ENCODE measurements at places on chromosomes 2 and 18.

DNA sequence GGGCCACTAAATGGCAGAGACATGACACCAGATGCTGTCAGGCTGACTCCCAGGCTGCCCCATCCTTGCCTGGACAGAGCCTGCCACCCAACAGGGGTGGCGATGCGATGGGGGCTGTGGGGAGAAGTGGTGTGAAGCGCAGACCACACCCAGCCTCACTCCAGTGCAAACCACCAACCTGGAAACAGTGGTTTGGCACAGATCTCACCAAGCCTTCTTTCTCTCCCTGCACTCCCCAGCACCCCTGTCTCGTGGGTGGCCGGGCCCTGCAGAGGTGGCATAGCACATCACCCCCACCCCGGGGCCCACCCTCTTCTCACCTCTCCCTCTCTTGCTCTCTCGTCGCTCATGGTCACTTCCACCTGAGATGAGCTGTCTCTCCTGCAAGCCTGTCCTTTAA lies 32.6 kb downstream of the CIB4 start:
- no peak for DNase-seq

DNA sequence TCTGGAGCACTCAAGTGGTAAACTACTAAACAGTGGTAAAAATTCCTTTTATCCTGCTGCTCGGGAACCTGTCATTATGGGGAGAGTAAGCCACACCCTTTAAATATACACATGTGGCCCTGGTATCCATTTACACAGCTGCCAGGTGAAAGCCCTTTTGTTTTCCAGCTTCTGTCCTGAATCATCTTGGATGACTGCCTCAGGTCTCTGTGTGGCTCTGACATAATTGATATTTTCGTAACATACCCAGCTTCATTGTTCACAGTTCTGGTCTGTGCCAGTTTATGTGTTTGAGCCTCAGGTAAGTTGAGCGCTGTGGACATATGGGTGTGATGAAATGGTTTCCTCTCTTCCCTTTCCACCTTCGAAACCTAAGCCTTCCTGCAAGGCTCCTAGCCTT lies 15.7 kb upstream of the TTC39C start:
- no peak for DNase-seq

GRCh38 chr2:196415384-196415783 lies 224.1 kb upstream of the CCDC150 start:
- no peak for DNase-seq

GRCh38 chr2:214377286-214377624 lies 33.6 kb upstream of the VWC2L start:
- no peak for DNase-seq

GRCh38 chr2:189050165-189050712 lies 76.1 kb downstream of the COL3A1 start:
- no peak for DNase-seq

GRCh38 chr18:26255695-26256622 lies 29.7 kb downstream of the TAF4B start:
- no peak for DNase-seq

- no peak for DNase-seq
These were observed 163.6 kb downstream of the NAPG start for GRCh38 chr18:10689236-10690034.

DNA sequence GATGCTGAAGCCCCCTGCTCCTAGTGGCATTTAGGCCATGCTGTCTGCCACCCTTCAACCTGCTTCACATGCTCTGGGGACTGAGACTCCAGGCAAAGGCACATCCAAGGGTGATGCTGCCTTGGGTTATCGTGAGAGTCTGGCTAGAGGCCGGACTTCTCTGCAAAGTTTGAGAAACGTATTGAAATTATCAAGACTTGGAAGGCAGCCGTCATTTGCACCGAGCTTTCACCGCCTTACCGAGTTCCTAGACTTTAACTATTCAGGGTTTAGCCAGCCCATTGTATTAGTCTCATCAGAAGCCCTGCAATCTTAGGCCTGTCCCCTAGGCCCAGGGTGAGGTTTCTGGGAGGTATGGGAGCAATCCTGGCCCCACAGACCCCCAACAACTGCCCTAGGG lies 34.0 kb downstream of the RDH14 start:
- DNase-seq: no peak

- DNase-seq: no peak
These were observed 24.6 kb upstream of the STK25 start for GRCh38 chr2:241532733-241533601.

DNA sequence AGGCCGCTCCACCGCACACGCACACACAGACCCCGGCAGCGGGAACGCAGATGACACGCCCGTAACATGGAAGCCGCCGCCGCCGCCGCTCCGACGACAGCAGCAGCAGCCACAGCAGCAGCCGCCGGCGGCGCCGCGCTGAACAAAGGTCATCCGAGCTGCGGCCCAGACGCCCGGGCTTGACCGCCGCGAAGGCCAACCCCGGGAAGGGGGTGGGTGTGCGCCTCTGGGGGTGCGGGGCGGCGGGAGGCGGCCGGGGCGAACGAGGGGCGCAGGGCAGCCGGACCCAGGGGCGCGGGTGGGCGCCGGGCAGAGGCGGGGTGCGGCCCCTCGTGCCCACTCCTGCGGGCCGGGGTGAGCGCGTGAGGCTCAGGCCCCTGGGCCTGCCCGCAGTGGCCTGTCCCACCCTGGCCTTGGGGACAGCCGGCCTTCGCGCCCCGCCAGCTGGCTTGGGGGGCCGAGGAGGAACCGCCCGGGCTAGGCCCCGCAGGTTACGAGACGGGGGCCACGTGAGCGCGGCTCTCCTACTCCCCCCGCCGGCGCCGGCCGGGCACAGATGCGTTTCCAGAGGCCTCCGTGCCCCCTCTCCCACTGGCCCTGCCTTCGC lies 1.0 kb upstream of the ZNF532 start:
- DNase-seq: peak; percentile 15

DNA sequence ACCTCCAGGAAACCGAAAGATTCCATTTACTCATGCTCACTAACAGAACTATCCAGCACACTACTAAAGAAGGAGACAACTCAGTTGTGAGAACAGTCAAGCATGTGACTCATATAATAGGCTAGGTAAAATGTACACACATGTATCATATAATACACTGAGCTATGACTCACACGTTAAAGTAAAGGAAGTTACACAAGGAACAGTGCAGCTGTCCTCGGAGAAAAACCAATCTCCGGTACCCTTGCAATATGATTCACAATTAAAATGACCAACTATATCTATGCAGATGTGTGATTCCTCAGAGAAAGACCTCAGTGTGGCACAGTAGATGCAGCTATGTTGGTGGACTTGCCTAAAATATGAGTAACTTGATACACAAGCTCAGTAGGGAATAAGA lies 76.5 kb downstream of the STRN start:
- DNase-seq: no peak

DNA sequence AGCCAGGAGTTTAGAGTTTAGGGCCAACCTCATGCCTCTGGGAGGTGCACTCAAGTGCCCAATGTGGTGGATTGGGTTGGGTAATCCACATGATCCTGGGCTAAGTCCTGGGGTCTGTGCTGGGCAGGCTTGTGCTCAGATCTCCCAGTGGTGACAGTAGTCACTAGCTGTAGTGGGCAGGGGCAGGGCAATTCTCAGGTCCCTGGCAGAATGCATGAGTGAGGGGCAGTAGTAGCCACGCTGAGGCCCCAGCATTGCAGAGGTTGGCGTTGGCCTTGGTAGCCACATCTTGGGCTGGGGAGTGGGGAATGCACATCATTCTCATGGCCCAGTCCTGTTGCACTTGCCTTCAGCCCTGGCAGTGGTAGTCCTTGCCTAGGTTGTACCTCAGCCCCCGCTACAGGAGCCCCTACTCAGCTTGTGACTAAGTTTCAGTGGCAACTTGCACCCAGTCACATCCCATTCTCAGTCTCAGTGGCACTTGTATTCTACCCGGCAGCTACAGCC lies 269.9 kb downstream of the GULP1 start:
- DNase-seq: no peak

- no peak for DNase-seq
These were observed 455.9 kb upstream of the HS6ST1 start for GRCh38 chr2:128774320-128775216.

- no peak for DNase-seq
These were observed 11.0 kb downstream of the TBR1 start for GRCh38 chr2:161426922-161427663.

- no peak for DNase-seq
These were observed 164.1 kb downstream of the CCDC85A start for GRCh38 chr2:56347881-56348280.

DNA sequence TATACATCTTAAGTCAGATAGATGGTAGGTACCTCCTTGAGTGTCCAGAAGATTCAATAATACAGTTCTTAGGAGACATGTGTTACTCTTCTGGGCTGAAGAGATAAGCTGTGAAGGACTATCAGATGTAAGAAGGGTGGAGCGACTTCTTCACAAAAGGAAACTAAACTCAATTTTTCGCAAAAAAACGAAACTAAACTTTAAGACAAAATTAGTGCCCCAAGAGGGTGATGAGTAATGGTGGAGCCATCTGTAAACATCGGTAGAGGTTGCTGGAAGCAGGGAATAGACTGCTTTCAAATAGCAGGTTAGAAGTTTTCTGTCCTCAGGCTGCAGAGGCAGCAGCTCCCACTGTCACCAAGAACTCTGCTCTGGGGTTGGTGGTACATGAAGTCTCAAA lies 111.6 kb upstream of the TACR1 start:
- DNase-seq: no peak

- no peak for DNase-seq
These were observed 228.5 kb downstream of the ALPK2 start for GRCh38 chr18:58400331-58400870.

DNA sequence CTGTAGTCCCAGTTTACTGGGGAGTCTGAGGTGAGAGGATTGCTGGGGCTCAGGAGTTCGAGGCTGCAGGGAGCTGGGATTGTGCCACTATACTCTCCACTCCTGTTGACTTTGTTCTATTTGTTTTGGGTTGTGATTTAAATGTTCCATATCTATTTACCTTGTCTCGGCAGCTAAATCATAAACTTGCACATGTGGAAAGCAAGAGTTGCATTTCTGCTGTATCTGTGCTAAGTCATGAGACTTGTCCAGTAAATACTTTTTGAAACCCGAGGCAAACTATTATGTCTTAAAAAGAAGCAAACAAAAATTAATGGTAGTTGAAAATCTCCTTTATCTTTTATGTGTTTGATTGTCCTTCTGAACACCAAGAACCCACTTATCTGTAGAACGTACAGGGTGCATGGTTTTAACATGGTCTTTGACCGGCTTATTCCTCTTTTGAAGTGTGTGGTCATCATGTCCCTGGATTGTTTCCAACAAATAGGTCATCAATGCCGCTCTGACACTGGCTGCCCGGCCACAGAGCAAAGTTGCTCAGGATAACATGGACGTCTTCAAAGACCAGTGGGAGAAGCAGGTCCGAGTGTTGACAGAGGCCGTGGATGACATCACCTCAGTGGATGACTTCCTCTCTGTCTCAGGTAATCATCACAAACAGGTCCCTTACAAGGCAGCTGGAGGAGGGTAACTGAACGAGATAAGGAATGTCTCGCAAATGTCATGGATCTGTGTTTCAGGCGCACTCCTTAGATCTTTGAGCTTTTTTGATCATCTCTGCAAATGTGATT lies 241.1 kb upstream of the LRRTM1 start:
- DNase-seq: no peak

GRCh38 chr18:41526054-41526453 lies 429.0 kb upstream of the PIK3C3 start:
- DNase-seq: no peak

GRCh38 chr18:68314403-68314802 lies 400.5 kb downstream of the TMX3 start:
- no peak for DNase-seq

GRCh38 chr2:237648016-237648381 lies 20.6 kb downstream of the LRRFIP1 start:
- no peak for DNase-seq

GRCh38 chr2:157760949-157761348 lies 115.2 kb downstream of the ACVR1 start:
- DNase-seq: no peak

DNA sequence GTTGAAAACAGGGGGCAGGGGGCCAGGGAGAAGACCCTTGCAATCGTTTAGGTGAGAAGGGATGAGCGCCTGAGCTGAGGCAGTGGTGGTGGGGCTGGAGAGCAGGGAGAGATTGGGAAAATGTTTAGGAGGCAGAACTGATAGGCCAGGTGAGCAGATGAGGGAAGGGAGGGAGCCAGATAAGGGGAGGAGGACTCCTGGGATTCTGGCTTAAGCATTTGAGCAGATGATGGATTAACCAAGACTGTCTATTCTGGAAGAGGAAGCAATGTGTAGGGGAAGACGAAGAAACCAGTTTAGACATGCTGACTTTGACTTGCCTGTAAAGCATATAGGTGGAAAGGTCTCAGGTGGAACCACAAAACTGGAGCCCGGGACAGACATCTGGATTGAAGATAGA lies 49.9 kb upstream of the ASPRV1 start:
- no peak for DNase-seq

DNA sequence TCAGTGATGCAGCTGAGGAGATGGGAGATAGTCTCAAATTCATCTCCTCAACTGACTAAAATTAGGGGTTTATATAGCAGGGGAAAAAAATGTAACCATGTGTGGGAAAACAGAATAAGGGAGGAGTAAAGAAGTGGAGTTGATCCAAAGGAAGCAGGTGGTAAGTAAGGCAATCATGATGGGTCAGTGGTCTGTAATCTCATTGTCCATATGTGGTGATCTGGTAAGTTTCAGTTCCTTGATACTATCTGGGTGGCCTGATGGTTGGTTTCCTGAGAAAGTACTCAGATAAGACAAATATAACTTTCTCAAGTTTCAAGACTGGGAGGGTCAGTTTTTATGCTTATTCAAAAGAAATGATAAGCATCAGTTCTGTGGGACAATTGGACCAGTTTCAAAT lies 312.3 kb upstream of the KCNJ3 start:
- no peak for DNase-seq

GRCh38 chr2:188203776-188204175 lies 87.9 kb upstream of the GULP1 start:
- DNase-seq: no peak

- no peak for DNase-seq
These were observed 29.9 kb downstream of the KLHL29 start for GRCh38 chr2:23414871-23415270.

DNA sequence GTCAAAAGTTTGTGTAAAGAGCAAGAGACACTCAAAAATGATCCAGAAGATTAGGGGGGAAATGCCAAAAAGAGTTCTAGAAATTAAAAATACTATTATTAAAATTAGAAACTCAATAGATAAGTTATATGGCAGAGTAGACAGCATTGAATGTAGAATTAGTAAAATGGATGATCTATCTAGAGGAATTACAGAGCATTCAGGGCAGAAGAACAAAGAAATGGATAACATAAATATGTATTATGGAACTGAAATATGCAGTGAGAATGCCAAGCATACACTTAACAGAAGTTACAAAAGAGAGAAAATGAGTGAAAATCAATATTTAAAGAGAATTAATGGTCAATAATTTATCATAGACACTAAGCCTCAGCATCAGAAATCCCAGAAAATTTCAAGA lies 33.2 kb upstream of the OR6B3 start:
- DNase-seq: no peak

DNA sequence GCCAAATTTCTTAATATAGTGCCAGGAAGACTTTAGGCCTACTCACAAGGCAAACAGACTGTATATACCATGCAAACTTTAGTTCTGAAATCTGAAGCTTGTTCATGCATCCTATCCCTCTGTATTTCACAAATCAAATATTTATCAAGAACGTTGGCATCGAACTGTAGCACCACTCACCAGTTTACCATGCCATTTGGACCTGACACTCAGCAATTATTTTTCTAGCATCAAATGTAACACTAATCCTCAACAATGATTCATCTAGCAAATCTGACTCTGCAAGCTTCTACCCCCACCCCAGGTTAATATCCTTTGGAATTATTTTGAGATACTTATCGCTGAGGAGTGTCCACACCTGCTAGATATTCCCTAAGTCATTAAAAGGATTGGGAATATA lies 1506.6 kb downstream of the LRP1B start:
- DNase-seq: no peak

Data from activated T-helper 1 cell treated with Interleukin-2 at 50 U/mL for 16 hours (primary cell).